ENCODE measurements at places on chromosomes 6 and 20. TPM values are rescaled to one million over a fixed set of nuclear protein-coding genes. Genes with fewer than 3 reads are reported as not detected.

NELFE gene
- 142 TPM for total RNA-seq

PI16 gene
- not detected for total RNA-seq

LTA gene
- not detected for total RNA-seq

SLC16A10 gene
- total RNA-seq = under 0.01 TPM
